ENCODE measurements at places on chromosomes 5 and 9.

GRCh38 chr5:95739857-95740256 is 8.7 kb downstream of the RHOBTB3 start:
- no peak for DNase-seq

- no peak for DNase-seq
These were observed 410.2 kb upstream of the SLC30A5 start for GRCh38 chr5:68683632-68684036.

GRCh38 chr9:99026956-99027298 is 78.0 kb upstream of the TGFBR1 start:
- no peak for DNase-seq

DNA sequence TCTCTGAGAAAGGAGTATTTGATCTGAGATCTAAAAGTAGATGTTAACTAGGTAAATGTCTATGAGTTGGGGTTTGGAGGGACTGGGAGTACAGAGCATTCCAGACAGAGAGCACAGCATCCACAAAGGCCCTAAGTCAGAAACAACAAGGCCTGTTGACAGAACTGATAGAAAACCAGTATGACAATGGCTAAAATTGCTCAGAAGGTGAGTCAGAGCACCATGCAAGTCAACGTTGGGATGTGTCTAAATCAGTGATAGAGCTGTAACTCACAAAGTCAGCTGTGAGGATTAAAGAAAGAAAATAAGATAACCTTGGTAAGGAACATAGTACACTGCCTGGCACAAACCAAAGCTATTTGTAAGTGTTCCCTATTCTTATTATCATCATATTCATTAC is 124.0 kb downstream of the CETN3 start:
- DNase-seq = no peak

DNA sequence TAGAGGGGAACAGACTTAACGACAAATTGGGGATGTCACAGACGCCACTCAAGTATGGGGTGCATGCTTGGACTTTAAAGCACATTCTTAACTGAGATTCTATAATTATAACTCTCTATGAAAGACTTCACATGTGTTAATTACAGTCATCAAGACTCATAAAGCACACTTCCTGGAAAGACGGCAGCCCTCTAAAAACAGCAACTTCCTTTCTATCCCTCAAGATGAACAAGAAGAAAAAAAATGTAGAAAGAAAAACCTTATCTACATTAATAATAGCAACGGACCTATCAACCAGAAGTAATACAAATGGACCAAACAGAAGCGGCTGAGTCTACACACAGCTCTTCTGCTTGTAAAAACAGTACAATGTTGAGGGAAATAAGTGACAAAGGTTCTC is 21.2 kb downstream of the GNAQ start:
- DNase-seq = no peak

DNA sequence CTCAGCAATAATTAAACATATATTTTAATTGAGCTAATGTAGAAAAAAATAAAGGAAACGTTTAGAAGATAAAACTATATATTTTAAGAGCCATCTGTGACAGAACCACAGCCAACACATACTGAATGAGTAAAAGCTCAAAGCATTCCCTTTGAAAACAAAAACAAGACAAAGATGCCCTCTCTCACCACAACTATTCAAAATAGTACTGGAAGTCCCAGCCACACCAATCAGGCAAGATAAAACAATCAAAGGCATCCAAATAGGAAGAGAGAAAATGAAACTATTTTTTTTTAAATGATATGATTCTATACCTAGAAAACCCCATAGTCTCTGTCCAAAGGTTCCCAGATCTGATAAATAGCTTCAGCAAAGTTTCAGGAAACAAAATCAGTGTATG is 262.0 kb downstream of the HTR1A start:
- no peak for DNase-seq

DNA sequence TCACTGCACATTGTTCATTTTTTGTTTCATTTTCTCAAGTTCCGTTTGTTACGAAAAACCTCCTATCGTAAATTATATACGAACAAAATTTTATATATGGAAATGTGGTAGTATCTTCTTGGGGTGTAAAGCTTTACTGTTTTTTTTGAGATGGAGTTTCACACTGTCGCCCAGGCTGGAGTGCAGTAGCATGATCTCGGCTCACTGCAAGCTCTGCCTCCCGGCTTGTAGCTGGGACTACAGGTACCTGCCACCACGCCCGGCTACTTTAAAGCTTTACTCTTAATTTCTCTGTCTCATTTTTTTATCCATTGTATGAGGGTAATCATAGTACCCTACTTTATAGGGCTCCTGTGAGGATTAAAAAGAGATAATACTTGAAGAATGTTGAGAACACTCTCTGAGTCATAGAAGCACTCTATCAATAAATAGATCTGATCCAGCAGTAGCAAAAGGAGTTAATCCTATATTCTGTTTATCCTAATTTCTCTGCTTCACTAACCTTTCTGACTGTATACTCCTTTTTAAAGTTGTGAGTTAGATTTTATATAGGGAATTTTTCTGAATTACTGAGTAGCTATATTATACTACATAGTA is 5.6 kb upstream of the LRRC70 start:
- no peak for DNase-seq

DNA sequence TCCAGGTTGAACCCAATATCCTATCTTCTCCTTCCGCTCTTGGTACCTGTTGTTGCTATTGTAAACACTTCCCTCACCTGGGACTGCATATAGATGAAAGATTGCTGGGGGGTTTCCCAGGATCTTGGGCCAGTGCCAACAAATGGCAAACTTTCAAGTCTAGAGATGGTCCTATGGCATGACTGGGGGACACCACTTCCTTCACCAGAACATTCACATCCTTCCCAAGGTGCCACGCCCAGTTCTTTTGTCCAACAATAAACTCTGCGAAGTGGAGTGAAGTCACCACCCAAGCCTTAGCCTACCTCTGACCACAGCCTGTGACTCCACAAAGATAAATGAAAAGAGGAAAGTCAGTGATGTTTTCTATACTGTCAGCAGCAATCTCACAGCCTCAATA is 34.4 kb downstream of the DOCK8 start:
- no peak for DNase-seq

GRCh38 chr5:57572461-57572860 is 89.8 kb upstream of the ACTBL2 start:
- DNase-seq = no peak

GRCh38 chr9:72012646-72013045 is 47.8 kb downstream of the C9orf57 start:
- DNase-seq = no peak

GRCh38 chr5:53339962-53340540 is 140.4 kb upstream of the FST start:
- no peak for DNase-seq

DNA sequence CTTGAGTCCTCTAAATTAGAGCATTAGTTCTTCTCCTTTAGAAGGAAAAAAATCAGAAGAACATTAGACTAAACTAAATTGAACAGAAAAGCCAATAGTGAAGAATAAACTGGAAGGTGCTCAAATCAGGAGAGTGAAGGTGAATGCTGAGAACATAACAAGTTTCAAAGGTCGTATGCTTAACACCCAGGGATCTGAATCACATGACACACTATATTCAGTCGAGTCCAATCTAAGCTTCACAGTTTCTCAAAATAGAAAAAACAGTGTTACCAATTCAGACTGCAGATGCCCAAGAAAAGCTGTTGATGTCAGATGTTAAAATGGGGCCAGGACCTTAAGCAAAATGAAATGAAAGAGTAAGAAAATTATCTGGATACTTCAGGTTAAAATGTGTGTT is 614.5 kb downstream of the EFNA5 start:
- no peak for DNase-seq

DNA sequence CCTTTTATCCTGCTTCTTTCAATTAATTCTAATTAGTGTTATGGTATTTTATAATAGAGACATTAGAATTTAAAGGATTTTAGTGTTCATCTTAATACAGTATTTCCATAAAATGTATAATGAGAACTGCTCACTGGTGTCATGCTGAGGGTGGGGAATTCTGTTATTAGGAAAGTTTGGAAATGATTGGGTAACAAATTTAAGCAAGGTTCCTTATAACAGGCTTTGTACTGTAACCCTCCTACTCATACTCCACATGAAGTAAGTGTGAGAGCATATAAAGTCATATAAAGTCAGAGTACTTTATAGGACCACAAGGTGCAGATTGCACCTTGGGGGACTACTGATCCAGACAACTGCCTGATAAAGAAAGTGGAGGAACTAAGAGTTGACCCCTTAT is 42.2 kb downstream of the SV2C start:
- DNase-seq = no peak

GRCh38 chr9:2411459-2412215 is 209.9 kb upstream of the VLDLR start:
- no peak for DNase-seq

DNA sequence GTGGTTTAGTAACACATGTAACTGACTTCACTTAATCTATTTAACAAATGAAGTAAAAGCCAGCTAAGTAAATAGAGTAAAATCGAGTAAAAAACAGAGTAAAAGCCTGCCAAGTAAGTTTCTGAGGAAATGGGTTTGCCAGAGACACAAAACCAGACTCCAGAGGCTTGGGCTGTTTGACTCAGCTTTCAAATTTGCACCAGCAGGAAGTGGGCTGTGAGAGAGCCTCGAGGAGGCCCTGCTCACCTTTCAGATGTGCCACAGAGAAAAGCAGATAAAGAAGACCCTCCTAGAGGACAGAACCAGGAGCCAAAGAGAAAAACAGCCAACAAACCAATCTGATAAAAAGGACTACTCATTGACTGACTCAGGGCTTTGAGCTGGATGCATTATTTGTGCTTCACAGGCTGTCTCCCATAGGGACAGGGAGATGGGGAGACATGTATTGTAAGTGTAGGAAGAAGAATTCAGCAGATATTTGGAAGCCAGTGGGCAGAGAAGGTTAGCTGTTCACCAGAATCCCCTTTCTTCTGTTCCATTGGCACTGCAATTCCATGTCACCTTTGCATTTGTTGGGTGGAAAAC is 14.4 kb upstream of the AMACR start:
- DNase-seq = no peak

DNA sequence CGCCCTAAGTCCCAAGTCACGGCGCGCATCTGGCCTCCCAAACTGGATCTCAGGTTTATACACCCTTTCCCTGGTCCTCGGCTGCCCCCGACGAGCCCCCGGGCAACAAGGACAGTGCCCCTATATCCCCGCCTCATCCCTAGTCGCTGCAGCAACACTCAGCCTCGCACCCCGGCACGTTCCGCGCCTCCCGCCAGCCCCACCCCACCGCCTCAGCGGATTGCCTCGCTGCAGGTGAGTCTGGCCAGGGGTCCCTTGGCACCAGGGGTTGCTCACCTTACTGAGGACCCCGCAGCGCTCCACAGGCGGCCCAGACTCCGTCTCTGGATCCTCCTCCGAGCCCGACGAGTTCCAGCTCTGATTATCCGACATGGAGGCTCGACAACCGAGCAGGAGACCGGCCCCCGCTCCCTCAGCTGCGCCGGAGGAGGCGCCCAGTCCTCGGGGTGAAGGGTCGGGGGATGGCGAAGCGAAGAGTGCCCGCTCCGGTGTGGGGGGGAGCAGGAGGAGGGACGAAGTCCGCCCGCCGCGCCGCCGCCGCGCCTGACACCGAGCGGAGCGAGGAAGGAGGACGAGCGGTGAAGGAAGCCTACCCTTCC is 494 bp downstream of the CERT1 start:
- no peak for DNase-seq

DNA sequence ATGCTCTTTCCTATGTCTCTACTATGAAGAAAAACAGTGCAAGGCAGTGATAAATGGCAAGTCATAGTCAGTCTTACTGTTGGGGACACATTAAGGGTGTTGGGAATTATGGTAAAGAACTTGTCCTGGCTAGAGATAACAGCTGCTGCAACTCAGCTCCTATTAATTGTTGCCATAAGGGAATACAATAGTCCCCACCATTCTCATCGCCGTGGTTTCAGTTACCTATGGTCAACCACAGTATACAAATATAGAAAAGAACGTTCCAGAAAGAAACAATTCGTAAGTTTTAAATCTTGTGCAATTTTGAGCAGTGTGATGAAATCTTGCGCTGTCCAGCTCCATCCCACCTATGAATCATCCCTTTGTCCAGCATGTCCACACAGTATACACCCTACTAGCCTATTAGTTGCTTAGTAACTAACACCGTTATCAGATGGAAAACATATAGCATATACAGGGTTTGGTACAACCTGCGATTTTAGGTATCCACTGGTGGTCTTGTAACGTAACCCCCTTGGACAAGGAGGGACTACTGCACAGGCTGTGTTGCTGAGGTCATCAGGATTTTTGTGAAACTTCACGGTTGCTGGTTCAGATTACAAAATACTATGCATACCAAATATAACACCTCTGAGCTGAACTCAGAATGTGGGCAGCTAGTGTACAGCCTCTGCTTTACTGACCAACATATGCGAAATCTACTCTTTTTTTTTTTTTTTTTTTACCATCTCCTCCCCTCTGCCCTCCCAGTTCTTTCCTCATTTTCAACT is 53.5 kb downstream of the ZFR start:
- no peak for DNase-seq

GRCh38 chr9:19690128-19690527 is 98.7 kb downstream of the SLC24A2 start:
- no peak for DNase-seq

DNA sequence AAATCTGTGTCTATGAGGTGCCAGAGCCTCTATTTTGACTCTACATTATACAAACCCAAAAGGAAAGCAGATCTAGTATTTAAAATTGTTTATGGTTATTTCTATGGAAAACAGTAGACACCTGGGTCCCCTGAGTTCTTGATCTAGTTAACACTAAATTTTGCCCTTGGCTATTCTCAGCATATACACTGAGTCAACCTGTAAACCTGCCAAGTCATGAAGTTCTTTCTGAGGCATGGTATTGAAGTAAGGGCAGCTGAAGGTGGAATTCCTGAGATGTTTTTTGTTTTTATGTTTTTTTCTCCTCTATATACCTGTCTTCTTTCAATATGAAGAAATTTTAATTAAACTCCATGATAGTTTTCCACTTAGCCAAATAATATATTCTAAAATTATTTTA is 120.2 kb downstream of the PDE4D start:
- no peak for DNase-seq

DNA sequence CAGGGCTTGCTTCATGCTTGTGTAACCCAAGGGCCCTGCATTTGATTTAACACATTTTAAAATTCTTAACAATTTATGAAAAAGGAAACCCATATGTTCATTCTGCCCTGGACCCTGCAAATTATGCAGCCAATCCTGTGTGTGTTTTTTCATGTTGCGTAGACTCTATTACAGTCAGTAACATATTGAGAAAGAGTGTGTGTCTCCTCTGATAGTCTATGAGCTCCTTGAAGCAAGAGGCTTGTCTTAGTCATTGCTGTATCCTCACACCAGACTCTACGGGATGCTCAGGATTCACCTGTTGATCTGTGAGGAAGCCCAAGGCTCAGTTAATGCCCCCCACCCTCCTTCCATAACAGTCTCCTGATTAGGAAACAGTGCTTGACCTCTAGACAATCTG is 177.3 kb upstream of the DMAC1 start:
- DNase-seq = no peak

- DNase-seq = no peak
These were observed 616 bp downstream of the VCAN start for GRCh38 chr5:83472213-83472507.

- DNase-seq = no peak
These were observed 64.9 kb downstream of the SLC25A46 start for GRCh38 chr5:110803467-110804326.

GRCh38 chr9:110842169-110842568 is 173.6 kb downstream of the MUSK start:
- no peak for DNase-seq

- DNase-seq = no peak
These were observed 71.0 kb upstream of the SEMA6A start for GRCh38 chr5:116645627-116646026.

Data from stimulated activated CD4-positive, alpha-beta T cell treated with anti-CD3 and anti-CD28 coated beads, TNF-alpha, amount 100 ng/mL, for 1 hour (primary cell).